Caki2 (cell line): ENCODE measurements at places on chromosomes 2 and 18. TPM values are rescaled to one million over a fixed set of nuclear protein-coding genes. Genes with fewer than 3 reads are reported as not detected.

SRBD1 gene
- total RNA-seq, result 3.8 and 4.7 TPM in 2 replicates

MEP1B gene
- total RNA-seq, result 0.17 TPM in 1 of 2 replicates, not detected in the other

GALNT14 gene
- 251 and 276 TPM in 2 replicates for total RNA-seq

- DNase-seq, result no peak
Observed at GRCh38 chr2:69490486-69490885, 53.3 kb upstream of the NFU1 start.

GRCh38 chr2:10564876-10565445 lies 116.8 kb upstream of the ODC1 start:
- DNase-seq, result no peak

- no peak for DNase-seq
Observed at GRCh38 chr2:171281110-171281509, 120.4 kb upstream of the TLK1 start.

DNA sequence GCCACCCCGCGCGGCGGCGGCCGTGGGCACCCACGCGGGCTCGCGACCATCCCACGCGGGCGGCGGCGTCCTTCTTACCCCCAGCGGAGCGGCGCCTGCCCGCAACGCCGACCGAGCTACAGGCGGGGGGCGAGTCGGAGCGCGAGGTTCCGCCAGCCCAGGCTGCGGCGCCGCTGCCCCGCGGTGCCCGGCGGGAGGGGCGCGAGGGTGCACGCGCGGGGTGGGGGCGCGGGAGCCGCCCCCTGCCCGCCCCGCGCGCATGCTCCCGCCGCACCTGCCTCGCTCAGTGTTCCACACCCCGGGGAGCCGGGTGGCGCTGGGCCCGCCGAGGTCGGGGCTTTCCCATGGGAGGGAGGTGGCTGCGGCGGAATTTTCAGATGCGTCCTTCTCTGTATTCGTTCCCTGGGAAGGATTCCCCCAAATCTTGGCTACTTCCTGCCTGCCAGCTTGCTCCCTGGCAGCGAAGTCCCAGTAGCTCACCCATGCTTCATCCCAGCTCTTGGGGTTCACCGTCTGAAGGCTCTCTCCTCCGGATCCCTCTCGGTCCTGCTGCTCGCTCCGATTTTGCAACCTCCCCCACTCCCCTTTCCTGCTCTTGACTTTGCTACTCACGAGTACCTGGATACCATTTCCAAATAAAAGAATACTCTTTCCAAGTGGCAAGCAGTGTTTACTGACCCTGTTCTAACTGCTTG lies at the start of gene L3MBTL4:
L3MBTL4 (minus strand) TSS at position 189 of the 695 bp plus-strand sequence. CDS start 103,286 bp downstream, outside the sequence.
- DNase-seq, result no peak

DNA sequence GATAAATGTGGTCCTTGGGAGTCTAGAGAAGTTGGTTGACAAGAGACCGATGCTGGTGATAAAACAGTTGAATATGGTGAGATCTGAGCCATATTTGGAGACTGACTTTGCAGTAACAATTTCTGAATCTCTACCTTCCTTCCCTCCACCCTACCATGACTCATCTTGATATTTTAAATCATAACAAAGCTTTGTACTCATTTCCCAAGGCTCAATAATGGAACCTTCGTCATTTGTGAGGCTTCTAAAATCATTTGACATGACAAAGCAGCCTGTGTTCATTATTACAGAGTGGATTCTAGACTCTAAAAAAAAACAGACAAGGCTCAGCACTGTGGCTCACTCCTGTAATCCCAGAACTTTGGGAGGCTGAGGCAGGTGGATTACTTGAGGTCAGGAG lies 38.5 kb upstream of the PDCL3 start:
- DNase-seq, result no peak

- DNase-seq, result no peak
Observed at GRCh38 chr2:173347305-173348168, 7.1 kb upstream of the CDCA7 start.

DNA sequence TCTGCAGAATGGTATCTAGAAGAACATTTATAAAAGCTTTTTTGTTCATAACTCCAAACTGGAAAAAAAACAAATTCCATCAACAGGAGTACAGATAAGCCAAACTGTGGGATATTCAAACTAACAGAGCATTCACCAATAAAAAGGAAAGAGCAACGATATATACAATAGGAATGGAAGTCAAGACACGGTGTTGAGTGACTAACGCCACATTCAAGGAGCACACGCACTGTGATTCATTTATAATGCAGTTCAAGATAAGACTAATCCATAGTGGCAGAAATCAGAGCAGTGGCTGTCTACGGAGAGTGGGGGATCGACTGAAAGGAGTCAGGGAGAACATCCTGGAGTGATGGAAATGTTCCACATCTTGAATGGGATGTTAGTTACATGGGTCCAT lies 70.7 kb downstream of the CABYR start:
- no peak for DNase-seq
